GM23248 (cell line): ENCODE measurements at places on chromosomes 16 and 17.

DNA sequence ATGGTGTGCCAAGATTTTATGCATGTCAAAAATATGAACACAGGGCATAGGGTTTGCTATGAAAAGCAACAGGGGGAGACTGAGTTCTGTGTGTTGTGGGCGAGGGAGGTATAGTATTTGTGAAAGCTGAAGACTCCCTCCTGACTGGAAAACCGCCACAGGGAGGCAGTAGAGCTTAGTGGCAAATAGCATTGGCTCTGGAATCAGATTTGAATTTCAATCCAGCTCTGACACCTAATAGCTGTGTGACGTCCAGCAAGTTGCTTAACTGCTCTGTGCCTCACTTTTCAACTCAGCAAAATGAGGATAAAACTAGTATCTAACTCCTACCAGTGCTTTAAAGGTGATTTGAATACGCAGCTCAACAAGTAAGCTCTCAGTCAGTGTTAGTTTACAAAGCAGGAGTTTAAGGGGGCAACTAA is 22.0 kb downstream of the KPNA2 start:
- DNase-seq: peak; percentile 60

GRCh38 chr16:52318302-52319009 is 228.5 kb downstream of the TOX3 start:
- DNase-seq: no peak

- DNase-seq: no peak
Measured at GRCh38 chr17:59124665-59125064, 18.0 kb upstream of the TRIM37 start.

GRCh38 chr16:1612320-1613111 is at the start of gene CRAMP1:
CRAMP1 (plus strand) TSS chr16:1612360; CDS start chr16:1614640, 2,280 bp downstream.
- DNase-seq: peak; percentile 67

GRCh38 chr17:40534371-40535189 is 30.7 kb downstream of the CCR7 start:
- no peak for DNase-seq

DNA sequence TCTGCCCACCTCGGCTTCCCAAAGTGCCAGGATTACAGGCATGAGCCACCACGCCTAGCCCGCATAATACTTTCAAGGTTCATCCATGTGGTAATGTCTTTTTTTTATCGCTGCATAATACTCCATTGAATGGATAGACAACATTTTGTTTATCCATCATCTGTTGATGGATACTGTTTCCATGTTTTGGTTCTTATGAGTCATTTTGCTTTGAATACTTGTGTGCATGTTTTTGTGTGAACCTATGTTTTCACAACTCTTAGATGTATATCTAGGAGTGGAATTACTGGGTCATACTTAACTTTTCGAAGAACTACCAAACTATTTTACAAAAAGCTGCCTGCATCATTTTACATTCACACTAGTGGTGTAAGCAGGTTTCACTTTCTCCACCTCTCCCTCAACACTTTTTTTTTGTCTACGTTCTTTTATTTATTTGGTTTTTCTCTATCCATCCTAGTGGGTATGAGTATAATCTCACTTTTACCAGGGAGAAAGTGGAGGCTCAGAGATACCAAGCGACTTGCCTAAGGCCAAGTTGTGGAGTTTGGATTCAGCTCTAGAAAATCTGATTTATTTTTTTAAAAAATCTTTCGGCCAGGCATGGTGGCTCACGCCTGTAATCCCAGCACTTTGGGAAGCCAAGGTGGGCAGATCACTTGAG is 151.2 kb downstream of the CMIP start:
- peak; percentile 52 for DNase-seq

- no peak for DNase-seq
Measured at GRCh38 chr16:30581457-30581856, 4.0 kb downstream of the ZNF785 start.

- DNase-seq: no peak
Measured at GRCh38 chr17:66842505-66842904, 7.6 kb downstream of the CACNG5 start.

GRCh38 chr17:52724578-52724977 is 566.1 kb upstream of the CA10 start:
- DNase-seq: no peak

DNA sequence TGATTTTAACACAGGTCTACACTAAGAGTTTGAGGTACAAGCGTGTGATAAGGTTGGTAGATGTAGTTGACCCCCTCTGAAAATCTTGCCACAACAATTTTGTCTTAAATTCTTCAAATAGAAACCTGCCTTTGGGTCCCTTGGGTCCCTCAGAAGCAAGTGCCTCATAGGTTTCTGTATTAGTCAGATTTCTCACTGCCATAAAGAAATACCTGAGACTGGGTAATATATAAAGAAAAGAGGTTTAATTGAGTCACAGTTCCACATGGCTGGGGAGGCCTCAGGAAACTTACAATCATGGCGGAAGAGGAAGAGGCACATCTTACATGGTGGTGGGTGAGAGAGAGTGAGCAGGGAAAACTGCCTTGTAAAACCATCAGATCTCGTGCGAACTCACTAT is 301.2 kb downstream of the MAP2K6 start:
- no peak for DNase-seq

GRCh38 chr17:27793168-27793905 is 7.0 kb downstream of the NOS2 start:
- peak; percentile 19 for DNase-seq

DNA sequence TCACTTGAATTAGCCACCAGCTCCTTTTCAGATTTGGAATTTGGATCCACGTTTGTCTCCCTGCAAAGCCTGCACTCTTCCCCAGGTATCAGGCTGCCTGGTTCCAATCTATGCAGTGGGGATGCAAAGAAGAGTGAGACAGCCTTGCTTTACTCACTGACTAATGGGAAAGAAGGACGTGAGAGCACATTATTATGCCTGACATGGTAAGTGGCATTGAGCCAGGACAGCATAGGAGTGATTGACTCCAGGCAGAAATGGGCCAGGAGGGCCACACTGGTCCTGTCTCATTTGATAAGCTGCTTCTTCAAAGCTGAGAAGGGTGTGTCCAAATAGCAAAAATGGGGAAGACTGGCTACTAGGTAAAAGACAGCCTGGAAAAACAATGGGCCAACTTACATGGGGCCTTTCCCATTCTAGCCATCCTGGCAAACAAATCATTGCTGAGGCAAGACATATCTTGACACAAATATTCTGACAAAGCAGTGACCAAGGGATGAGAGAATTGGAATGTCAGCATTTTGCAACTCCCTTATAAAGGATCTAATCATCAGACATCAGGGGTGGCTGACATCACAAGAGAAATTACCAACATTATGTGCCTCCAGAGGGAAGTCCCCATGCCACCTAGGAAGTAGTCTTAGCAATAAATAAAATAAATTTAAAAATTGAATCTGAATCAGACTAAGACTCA is 38.6 kb downstream of the CDH11 start:
- DNase-seq: peak; percentile 61

DNA sequence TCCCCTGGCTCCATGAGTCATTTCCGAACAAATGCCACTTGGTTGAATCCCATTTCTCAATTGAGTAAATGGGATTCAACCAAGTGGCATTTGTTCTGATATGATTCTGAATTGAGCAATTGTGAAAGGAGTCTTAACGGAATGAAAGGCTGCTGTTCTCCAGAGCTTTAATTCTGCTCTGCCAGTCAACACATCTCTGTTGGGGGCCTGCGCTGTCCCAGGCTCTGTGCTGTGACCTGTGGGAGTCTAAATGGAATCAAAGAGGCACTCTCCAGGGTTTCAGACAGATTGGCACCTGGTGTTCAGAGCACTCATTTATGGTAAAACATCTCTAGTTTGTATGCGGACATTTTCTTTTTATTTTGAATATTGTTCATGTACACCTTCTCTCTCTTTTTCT is 126.2 kb downstream of the WSCD1 start:
- no peak for DNase-seq

DNA sequence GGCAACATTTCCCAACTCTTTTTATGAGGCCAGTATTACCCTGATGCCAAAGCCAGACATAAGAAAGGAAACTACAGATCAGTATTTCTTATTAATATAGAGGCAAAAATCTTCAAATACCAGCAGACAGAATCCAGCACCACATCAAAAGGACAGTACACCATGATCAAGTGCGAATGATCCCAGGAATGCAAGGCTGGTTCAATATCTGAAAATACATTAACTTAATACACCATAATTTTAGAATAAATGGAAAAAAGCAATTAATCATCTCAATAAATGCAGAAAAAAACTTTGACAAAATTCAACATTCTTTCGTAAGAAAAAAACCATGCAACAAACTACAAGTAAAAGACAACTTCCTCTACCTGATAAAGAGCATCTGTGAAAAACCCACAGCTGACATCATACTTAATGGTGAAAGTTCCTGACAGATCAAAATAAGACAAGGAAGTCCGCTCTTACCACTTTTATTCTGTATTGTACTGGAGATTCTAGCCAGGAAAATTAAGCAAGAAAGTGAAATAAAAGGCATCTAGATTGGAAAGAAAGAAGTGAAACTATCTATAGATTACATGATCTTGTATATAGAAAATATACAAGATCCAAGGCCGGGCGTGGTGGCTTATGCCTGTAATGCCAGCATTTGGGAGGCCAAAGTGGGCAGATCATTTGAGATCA is 26.4 kb upstream of the MAPK3 start:
- peak; percentile 11 for DNase-seq

GRCh38 chr17:45284176-45285140 is 22.6 kb upstream of the SPATA32 start:
- DNase-seq: no peak

DNA sequence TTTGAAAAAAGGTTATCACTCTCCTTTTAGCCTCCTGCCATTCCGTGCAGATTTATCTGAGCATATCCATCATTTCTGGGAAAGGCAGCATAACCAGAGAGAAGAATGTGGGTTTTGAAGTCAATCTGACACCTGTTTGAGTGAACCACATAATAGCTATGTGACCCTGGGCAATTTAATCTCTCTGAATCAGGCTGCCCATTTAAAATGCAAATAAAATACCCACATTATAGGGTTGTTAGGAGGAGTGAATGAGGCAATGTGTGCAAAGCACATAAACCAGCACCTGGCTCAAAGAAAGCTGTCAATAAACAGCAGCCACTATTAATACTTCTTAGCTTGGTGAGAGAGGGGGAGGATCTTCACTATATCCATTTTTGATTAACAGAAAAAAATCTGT is 88.0 kb downstream of the CACNG1 start:
- DNase-seq: no peak

- DNase-seq: no peak
Measured at GRCh38 chr17:82175951-82176350, 36.7 kb downstream of the CCDC57 start.

DNA sequence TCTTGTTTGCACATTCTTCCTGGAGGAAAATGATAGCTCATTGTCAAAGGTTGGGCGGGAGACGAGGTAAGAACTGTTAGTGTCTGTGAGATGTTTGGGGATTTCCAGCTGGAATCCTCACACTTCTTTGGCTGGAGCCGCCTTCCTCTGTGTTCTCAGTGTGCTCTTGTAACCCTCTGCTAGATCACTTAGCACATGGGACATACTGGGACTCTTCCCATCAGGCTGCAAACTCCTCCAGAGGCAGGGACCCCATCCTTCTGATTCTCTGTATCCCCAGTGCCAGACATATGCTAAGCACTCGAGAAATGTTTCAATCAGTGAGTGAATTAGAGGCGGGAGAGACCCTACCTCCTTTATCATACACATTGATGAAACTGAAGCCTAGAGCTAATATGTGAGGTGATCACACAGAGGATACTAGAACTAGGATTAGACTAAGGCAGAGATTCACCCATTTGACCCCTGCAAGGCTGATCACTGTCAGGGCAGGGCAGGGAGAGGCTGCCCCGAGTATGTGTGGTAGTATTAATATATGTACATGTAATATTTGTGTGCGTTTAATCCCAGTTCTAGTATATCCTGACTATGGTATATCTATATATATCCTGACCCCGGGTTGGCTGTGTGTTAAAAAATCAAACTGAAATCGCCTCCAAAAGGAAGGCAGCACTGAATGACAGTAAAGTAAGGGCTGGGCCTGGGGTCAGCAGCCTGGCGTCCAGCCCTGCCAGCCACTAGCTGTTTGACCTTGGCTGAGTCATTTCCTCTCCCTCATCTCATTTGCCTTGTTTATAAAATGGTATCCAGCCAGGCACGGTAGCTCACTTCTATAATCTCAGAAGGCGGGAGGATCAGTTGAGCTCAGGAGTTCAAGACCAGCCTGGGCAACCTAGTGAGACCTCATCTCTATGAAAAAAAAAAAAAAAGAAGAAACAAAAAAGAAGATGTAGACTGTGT is 75.5 kb upstream of the TBX2 start:
- no peak for DNase-seq

DNA sequence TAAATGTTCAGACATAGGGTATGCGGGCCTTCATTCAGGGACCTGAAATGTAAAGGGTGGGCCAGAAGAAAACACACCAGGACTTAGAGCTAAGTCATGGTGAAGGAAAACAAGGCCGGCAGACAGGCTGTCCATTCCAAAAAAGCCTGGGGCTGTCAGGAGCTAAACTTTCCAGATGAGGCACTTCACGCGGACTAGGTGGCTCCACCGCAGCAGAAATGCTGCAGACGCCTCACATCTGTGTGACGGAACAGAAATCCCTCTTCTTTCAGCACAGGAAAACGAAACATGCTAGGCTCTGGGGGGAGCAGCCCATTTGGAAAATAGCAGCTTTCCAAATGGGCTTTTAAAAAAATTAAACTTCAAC is 88.7 kb downstream of the HS3ST3A1 start:
- peak; percentile 71 for DNase-seq

DNA sequence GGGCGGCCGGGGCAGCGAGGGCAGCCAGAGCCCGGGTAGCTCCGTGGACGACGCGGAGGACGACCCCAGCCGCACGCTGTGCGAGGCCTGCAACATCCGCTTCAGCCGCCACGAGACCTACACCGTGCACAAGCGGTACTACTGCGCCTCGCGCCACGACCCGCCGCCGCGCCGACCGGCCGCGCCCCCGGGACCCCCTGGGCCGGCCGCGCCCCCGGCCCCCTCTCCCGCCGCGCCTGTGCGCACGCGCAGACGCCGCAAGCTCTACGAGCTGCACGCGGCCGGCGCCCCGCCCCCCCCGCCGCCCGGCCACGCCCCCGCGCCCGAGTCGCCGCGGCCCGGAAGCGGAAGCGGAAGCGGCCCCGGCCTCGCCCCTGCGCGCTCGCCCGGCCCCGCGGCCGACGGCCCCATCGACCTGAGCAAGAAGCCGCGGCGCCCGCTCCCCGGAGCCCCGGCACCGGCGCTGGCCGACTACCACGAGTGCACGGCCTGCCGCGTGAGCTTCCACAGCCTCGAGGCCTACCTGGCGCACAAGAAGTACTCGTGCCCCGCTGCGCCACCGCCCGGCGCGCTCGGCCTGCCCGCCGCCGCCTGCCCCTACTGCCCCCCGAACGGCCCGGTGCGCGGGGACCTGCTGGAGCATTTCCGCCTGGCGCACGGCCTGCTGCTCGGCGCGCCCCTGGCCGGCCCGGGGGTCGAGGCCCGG is 36.1 kb upstream of the ZC3H18 start:
- peak; percentile 86 for DNase-seq

- DNase-seq: peak; percentile 33
Measured at GRCh38 chr17:15973834-15974233, 25.7 kb downstream of the ZSWIM7 start.

GRCh38 chr17:17684906-17685774 is 3.9 kb downstream of the RAI1 start:
- peak; percentile 67 for DNase-seq

DNA sequence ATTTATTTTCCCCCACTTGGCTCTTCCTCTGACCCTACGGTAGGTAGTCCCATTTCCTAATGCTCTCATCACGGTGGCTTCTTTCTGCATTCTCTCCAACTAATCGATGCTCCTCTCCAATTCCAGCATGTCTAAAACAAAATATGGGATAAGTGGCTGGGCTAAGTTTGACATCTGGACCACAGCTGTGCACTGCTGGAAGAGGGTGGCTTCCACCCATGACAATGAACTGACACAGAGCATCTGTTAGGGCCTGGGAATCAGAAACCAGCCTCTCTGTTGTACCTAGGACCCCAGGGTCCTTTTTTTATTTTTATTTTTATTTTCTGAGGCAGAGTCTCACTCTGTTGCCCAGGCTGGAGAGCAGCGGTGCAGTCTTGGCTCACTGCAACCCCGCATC is 29.0 kb upstream of the SLC39A11 start:
- no peak for DNase-seq
